ENCODE measurements at places on chromosomes 1 and 21.

DNA sequence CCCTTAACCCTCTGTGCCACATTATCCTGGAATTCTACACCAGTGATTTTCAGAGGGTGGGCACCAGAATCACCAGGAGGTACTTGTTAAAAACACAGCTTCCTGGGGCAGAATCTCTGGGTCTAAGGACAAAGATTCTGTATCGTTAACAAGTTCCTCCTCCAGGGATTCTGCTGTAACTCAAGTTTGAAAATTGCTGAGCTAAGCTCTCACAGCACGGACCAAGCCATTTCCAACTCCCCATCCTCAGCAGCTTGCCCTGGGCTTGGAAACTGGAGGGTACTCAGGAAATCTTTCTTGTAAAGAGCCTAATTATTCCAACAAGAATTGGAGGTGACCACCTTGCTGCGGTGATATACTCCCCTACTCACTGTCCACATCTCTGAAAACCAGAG is 48.8 kb downstream of the TMCO4 start:
- no peak for DNase-seq

DNA sequence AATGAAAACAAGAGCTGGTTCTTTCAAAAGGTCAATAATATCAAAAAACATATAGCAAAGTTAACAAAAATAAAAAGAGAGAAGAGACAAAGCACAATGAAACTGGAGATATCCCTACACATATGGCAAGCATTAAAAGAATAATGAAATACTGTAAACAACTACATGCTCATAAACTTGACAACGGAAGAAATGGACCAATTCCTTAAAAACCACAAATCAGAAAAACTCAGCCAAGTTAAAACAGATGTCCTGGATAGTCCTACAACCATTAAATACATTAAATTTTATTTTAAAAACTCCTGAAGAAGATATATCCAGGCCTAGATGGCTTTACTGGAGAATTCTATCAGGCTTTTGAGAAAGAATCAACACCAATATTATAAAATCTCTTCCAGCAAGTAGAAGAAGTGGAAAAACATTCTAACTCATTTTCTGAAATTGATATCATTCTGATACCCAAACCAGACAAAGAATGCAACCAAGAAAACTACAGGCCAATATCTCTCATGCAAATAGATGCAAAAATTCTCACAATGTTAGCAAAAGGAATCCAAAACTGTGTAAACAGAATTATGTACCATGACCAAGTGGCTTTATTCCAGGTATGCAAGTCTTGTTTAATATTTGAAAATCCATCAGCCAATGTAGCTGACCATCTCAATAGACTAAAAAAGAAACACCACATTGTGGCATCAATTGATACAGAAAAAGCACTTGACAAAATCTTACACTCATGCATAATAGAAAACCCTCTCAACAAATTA is 56.1 kb upstream of the LRRC7 start:
- DNase-seq, result no peak

GRCh38 chr1:194813096-194813495 is 1626.7 kb upstream of the B3GALT2 start:
- no peak for DNase-seq

DNA sequence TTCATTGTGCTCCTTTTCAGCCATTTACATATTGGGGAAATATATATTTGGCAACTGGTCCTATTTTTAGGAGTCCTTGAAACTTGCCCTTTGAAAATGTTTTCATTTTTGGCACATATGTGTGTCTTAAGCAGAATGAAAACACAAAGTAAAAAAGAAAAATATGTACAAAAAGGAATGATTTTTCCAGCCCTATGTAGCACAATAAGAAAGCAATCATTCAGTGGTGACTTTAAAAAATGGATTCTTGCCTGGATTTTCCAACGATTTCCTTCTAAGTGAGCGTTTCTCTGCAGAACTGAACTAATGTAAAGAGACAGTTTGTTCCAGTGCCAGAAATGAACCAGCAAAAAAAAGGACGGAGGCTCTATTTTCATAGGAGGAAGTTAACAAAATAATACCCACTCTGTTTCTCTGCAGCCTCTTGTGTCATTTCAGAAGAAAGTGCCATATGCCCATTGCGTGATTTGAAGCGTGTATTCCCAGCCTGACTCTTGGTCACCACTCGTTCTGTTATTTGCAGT is 340.1 kb downstream of the SETD4 start:
- DNase-seq, result no peak

GRCh38 chr1:214317734-214318133 is 36.8 kb downstream of the SMYD2 start:
- no peak for DNase-seq

- DNase-seq, result no peak
Measured at GRCh38 chr1:87329051-87329525, 408 bp downstream of the LMO4 start.

- DNase-seq, result no peak
Measured at GRCh38 chr21:39531064-39531463, 79.3 kb downstream of the SH3BGR start.

- DNase-seq, result no peak
Measured at GRCh38 chr1:208149776-208150514, 94.2 kb downstream of the PLXNA2 start.
